Activated T-helper 9 cell treated with anti-CD3 and anti-CD28 coated beads, Interleukin-2, amount 50 U/mL, for 16 hours (primary cell): ENCODE measurements at places on chromosomes 5 and 9.

DNA sequence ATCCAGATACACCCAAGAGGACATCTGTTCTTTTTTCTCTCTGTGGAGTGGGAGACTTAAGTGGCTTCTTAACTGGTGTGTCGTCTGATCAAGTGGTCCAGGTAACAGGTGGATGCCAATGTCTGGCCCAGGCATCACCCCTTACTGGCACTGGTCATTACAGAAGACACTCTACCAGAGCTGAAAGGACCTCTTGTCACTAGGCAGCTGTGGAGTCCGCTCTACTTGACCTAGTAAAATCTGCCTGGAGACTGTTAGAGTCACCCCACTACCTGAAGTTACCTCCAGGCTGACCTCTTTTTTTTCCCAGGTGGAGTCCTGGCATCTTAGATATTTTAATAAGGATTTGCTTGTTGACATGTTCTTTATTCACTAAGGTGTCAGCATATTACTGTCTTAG is 22.5 kb downstream of the FXN start:
- DNase-seq: no peak

DNA sequence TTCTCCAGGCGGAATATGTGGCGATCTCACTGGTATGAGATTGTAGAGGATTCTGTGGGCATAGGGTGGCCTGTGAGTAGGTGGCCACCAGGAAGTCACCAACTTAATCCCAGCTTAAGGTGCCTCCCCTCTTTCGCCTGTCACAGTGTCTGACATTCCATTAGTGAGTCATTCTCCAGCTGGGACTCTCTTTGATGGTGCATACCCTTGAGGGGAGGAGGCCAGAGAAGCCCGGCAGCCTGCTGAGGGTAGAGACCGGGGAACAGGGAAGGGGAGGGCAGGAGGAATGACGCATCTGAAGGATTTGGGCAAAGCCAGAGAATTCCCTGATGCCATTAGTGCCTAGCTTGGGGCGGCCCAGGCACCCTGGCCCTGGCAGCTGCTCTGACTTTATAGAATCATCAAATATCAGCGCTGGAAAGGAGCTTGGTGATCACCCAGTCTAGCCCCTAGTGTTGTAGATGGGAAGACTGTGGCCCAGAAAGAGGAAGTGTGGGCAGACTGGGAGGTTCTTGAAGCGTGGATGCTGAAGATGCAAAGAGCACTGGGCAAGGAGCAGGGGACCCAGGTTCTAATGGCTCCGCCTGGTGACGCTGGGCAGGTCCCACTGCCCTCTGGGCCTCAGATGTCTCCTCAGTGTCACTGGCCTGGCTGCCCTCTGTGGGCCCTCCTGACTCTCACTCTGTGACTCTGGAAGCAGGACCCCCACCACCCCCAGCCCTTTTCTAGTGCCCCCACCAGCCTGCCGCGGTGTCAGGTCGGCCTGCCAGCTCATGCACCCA is 41.4 kb downstream of the DAB2IP start:
- no peak for DNase-seq

GRCh38 chr5:85143138-85143537 is 758.5 kb upstream of the EDIL3 start:
- DNase-seq: no peak

- DNase-seq: no peak
These were observed 40.3 kb downstream of the TPPP start for GRCh38 chr5:652773-653350.

DNA sequence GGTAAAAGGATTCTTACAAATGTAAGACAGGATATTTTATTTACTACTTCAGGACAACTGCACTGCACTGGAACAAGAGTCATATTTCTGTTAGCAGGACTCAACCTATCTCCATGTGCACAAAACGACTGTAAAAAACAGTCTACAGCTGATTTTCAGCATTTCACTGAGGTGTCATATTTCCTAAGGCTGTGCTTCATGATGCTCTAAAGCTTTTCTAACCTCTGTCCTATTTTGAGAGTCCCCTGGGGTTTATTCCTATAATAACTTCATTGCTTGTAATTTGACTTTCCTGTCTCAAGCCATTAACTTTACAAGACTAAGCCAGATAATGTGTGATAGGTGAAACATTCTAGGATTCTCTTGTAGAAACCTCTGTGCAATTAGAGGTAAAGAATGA is 472.3 kb downstream of the HINT1 start:
- DNase-seq: no peak

- DNase-seq: no peak
These were observed 43.4 kb downstream of the ANGPTL2 start for GRCh38 chr9:127078988-127079387.

DNA sequence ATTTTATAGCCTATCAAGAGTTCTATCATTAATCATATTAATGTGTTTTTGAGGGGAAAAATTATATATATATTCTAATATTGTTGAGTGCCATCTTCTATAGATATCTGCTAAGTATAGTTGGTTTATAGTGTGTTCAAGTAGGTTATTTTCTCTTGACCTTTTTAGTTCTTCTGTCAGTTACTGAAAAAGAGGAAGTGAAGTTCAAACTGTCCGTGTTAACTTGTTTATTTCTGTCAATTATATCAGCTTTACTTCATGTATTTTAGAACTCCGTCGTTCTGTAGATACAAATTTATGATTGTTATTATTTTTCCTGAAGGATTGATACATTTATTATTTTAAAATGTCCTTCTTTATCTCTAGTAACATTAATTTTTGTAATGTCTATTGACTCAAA is 1209.1 kb downstream of the CDH12 start:
- DNase-seq: no peak

- no peak for DNase-seq
These were observed 792.8 kb upstream of the NUDT12 start for GRCh38 chr5:104355350-104355749.

DNA sequence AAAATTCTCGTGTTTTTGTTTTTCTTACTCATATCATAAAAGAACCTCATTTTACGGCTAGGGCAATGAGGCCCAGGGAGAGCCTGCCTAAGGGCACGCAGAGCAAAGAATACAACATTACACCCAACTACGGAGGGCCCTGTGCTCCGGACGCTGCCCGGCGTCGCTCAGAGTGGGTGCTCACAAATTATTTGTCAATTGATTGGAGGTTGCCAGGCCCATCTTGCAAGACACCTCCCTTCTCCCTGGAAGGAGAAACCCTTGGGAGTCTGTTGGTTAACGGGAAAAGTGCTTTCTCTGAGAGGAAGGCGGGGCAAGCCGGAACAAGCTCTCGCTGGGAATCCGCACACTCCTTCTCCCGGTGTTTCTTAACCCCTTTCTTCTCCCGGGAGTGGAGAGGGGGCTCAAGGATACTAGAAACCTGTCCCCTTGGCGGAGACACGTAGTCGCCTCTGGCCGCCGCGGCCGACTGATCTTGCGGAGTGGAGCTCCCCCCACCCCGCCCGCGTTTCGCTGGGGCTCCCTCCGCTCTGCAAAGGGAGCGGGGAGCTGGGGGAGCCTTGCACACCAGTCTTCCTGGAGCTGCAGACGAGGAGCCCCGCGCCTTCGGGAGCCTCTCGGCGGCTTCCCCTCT is 599.3 kb upstream of the SGCD start:
- no peak for DNase-seq

DNA sequence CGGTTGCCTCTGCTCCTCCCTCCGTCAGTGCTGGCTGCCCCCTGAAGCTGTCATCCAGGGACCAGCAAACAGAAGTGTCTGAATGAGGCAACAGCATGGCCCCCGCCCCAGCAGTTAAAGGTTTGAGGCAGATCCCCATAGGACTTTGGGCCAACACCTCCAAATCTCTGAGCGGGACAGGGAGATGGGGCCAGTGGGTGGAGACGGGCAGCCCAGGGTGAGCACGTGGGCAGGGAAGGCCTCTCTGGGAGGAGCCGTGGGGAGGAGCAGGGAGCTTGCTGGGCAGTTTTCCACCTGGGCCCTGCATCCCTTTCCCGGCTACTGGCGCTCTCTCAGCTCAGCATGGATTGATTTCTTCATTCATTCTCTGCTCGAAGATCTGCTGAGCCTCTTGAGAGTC is 39.1 kb upstream of the NOTCH1 start:
- DNase-seq: no peak

GRCh38 chr9:99259231-99259918 is 37.3 kb downstream of the SEC61B start:
- DNase-seq: no peak

GRCh38 chr5:118863345-118863744 is 125.0 kb downstream of the DTWD2 start:
- DNase-seq: no peak

- no peak for DNase-seq
These were observed 255.0 kb downstream of the EFNA5 start for GRCh38 chr5:107415762-107416161.

GRCh38 chr5:179530069-179530998 is 20.0 kb upstream of the RUFY1 start:
- peak; percentile 46 for DNase-seq

DNA sequence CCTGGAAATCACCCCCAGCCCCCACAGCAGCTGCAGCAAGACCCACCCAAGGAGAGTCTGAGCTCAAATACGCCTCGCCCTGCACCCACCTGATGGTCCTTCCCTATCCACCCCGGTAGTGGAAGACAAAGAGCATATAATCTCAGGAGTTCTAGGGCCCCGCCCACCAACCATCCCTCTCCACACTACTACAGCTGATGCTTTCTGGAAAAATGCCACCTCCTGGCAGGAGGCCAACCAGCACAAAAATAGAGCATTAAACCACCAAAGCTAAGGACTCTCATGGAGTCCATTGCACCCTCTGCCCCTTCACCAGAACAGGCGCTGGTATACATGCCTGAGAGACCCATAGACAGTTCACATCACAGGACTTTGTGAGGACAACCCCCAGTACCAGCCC is 22.5 kb upstream of the NIPSNAP3A start:
- DNase-seq: no peak

GRCh38 chr5:138538943-138539627 is 4.0 kb downstream of the ETF1 start:
- DNase-seq: no peak

DNA sequence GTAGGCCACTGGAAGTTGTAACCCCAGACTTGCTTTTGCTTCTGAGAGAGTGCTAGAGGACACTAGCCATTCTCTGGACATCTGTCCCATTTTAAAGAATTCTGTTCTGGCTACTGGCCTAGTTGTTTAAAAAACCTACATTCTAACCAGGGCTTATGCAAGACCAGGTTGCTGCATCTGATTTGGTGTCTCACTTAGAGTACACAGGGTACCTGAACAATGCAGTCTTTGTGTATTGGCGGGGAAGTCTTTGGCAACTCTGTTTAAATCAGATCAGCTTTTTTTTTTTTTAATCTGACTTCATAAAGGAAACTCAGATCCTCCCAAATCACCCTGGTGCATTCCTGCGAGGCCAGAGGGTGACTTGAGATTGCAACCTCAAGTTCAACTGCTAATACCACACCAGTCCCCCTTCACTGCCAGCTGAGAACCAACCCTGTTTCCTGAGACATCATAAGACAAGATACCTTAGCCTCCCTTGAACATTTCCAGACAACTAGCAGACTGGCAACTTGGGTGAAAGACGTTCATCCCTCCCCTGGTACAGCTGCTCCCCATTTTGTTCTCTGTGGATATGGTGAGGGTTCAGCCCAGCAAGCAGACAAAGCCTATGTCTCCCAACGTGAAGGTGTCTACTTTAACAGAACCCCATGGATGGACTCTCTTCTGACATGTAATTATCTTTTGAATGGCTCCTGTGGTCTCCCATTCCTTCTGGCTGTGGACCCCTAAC is 27.0 kb downstream of the SKP1 start:
- no peak for DNase-seq

DNA sequence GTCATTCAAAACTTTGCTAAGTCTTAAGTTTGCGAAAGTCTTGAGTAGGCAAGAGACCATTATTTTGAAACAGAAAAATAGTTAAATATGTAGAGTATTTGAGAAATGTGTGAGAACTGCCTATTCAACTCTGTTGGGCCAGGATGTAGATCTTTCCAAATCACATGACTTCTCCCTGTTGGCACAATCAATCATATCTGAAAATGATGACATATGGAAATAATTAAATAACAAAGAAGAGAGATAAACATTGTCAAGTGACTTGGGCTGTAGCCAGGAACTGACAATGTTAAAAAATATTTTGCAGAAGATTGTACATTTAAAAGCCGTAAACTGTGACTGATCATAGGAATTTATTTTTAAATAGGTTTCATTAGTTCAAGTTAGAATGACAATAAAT is 104.6 kb upstream of the IL6ST start:
- DNase-seq: no peak

DNA sequence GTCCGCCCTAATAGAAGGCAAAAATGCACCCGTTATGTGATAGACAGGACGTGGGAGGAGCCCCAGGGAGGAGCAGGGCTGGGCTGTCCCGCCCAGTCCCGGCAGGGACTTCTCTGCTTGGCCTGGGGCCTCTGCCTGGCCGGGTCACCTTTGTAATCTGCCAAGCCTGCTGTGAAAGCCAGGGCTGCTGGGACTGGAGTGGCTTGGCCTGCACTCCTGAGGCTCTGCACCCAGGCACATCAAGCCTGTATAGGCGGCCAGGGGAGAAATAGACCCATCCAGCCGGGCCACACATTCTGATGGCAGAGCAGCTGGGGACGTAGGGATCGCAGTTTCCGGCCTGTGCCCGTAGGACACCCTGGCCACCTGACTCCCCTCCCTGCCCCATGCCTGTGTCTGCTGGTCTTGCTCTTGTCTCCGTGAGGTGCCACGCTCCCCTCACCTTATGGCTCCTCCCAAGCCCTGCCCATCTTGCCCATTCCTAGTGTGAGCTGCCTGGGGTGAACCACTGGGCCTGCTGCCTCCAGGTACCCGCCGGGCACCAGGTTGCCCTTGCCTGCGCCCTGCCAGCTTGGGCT is 28.1 kb downstream of the DYNC2I2 start:
- no peak for DNase-seq

DNA sequence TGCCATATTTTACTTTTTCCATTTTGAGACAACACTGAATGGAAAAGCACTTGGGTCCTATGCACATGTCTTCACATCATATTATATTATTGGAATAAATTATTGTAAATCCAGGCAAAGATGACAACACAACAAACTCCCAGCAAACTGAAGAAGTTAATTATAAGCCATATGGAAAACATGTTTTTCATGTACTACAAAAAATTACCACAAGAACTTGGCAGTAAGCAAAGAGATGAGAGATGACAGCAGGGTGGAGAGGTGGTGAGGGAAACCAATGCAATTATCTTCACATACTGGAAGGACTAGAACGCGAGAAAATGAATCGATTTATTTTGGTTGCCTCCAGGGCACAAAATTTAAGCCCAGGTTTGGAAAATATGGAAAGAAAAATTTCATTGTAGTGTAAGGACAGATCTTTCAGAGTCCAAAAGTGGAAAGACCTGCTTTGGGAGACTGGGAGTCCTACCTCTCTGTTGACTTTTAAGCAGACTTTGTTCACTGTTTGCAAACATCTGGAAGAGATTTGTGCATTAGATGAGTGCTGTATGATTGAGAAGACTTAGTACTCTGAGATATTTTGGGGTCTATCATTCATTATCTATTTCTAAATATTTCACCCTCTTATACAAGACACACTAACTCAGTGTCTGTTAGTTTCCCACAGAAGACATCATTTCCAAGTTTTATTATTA is 138.0 kb downstream of the TMEM232 start:
- DNase-seq: no peak
